ENCODE measurements at places on chromosomes 13 and 19.

GRCh38 chr19:954272-954671 lies 28.4 kb downstream of the ARID3A start:
- DNase-seq = no peak

DNA sequence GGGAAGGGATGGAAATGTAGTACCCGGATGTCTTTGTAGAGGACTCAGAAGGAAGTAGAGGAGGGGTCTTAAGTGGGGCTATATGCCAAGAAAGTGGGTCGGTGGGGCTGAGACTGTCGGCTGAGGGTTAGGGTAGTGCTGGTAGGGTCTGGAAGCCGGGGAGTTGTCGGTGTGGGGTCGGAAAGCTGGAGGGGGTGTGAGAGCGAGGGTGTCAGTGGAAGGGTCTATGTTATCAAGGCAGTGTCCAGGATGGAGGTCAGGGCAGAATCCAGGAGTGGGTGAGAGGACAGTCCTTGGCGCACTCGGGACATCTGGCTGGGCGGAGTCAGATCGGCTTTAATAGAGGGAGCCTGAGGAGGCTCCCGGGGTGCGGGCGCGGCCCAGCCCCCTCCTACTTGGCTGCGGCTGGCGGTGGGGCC lies 1.7 kb downstream of the HSPB6 start:
- no peak for DNase-seq

DNA sequence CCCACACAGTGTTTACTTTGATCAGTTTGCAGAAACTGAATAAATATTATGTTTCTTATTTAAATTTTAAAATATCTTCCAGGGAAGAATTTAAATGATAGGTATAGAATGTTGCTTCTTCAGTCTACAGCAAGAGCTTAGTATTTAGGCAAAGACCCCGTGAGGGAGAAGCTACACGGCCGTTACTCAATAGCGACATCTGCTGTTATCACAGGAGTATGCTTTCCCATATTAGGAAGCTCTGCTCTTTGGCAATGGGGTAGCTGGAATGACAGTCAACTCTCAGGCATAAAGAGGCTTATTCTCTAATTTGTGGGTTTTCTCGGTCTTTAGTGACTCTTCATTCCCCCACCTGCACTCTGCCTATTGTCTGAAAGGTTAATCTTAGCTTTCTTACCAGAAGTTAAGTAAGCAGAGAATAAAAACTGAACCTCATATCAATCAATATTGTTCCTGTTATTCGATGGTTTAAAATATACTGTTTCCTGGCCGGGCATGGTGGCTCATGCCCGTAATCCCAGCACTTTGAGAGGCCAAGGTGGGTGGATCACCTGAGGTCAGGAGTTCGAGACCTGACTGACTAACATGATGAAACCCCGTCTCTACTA lies 13.2 kb upstream of the LHFPL6 start:
- DNase-seq = peak; percentile 41

GRCh38 chr19:57719901-57720519 lies 7.4 kb downstream of the ZNF671 start:
- no peak for DNase-seq

DNA sequence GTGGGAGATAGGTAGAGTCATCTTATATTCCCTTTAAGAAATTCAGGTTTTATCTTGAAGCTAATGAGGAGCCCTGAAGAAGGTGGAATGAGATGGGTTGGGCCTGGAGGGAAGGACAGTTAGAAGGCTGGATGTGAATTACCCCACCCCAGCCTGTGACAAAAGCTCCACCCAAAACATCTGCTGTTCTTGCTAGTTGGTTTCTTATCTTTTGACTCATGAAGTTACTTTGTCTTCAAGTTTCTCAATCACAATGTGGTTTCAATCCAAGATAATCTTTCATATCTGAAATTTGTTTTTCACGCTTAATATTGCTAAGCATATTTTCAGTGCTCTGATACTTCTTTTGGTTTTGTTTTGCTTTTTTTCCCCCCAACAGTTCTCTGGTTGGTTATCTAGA lies 38.3 kb upstream of the HMGB1 start:
- no peak for DNase-seq

GRCh38 chr13:80469853-80470381 lies 129.0 kb upstream of the SPRY2 start:
- DNase-seq = peak; percentile 6

GRCh38 chr19:47765523-47766358 lies 12.8 kb upstream of the SELENOW start:
- peak; percentile 62 for DNase-seq

DNA sequence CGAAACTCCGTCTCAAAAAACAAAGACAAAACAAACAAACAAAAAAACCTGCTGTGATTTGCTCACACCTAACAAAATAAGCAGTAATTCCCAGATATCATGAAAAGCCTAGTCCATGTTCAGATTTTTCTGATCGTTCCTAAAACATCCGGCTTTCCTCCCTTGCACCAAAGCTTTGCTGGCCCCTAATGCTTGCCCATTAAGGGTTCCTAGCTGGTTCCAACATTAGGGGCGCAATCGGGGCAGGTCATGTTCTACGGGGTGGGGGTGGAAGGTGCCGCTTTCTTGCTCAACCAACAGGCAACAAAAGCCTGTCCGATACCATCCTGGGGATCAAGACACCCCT lies 25.5 kb upstream of the FXYD3 start:
- DNase-seq = no peak

- no peak for DNase-seq
These were observed 2.7 kb upstream of the ZNF507 start for GRCh38 chr19:32342695-32343094.

- peak; percentile 48 for DNase-seq
These were observed 46.4 kb downstream of the N4BP2L1 start for GRCh38 chr13:32381539-32381938.

DNA sequence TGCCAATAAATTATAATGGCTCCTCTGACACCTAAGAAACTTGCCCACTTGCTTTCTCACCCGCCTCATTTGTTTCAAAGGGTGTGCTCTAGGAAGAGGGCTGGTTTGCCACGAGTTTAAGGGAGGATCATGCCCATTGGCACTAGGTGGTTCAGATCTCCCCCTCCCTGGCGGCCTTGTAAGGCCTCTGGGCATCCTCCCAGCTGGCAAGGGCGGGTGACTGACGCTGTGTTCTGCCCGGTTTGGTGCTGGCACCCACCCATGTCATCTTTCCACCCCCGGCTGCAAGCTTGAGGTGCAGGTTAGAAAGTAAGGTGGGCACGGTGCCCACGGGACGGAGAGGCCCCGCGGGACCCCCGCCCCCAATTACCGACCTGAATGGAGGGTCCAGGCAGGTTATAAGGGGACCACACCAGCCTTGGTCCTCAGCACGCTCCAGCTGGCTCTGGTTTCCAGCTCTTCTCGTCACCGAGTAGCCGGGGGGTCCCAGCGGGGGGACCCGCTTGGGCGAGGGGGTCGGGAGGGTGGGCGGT lies 90.4 kb downstream of the PTPRS start:
- DNase-seq = no peak

DNA sequence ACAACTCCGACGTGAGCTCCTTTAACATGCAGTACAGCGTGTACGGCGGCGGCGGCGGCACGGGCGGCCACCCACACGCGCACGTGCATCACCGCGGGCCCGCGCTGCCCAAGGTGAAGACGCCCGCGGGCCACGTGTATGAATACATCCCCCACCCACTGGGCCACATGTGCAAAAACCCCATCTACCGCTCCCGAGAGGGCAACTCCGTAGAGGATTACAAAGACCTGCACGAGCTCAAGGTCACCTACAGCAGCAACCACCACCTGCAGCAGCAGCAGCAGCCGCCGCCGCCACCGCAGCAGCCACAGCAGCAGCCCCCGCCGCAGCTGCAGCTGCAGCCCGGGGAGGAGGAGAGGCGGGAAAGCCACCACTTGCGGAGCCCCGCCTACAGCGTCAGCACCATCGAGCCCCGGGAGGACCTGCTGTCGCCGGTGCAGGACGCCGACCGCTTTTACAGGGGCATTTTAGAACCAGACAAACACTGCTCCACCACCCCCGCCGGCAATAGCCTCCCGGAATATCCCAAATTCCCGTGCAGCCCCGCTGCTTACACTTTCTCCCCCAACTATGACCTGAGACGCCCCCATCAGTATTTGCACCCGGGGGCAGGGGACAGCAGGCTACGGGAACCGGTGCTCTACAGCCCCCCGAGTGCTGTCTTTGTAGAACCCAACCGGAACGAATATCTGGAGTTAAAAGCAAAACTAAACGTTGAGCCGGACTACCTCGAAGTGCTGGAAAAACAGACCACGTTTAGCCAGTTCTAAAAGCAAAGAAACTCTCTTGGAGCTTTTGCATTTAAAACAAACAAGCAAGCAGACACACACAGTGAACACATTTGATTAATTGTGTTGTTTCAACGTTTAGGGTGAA lies 6.6 kb downstream of the SLITRK5 start:
- DNase-seq = no peak

GRCh38 chr19:30552593-30552992 lies 180.4 kb downstream of the ZNF536 start:
- DNase-seq = no peak

- DNase-seq = no peak
These were observed 11.2 kb upstream of the COMP start for GRCh38 chr19:18802354-18802753.

DNA sequence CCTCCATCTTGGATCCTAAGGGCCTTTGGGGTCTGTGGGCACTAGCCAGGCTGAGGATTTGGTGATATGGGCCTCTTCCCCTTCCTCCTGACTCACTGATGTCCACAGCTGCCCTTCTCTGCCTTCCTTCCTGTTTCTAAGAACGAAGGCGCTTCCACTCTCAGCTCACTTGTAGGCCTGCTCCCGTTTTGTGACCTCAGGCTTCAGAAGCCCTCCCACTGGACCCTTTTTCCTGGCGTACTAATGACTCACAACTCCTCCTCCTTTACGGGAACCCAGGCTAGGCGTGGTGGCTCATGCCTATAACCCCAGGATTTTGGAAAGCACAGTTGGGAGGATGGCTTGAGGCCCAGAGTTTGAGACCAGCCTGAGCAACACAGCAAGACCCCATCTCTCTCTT lies 55.6 kb downstream of the TMED1 start:
- DNase-seq = no peak

DNA sequence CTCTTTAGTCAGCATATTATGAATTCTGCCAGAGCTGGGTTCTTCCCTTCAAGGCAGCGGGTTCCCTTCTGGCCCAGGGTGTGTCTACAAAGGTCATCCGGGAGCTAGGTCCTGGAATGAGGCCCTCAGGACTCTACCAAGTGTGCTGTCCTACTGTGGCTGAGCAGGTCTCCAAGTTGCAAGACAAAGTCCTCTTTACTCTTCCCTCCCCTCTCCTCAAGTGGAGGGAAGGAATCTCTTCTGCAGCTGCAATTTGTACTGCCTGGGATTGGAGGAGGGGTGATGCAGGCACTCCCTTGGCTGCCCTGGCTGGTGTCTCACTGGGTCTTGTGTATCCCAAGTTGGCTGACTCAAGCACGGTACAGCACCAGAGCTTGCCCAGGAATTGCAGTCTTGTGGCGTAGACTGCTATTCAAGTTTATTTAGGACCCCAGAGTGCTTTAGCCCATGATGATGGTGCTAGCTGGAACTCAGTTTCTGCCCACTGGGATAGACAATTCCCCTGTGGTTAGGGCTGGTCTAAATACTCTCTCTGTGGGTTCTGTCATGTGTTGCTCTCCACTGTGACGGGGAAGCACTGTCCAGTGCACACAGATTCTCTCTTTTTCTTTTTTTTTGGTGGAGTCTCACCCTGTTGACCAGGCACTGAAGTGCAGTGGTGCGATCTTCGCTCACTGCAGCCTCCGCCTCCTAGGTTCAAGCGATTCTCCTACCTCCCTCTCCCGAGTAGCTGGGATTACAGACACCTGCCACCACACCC lies 28.5 kb downstream of the RFC3 start:
- DNase-seq = no peak

DNA sequence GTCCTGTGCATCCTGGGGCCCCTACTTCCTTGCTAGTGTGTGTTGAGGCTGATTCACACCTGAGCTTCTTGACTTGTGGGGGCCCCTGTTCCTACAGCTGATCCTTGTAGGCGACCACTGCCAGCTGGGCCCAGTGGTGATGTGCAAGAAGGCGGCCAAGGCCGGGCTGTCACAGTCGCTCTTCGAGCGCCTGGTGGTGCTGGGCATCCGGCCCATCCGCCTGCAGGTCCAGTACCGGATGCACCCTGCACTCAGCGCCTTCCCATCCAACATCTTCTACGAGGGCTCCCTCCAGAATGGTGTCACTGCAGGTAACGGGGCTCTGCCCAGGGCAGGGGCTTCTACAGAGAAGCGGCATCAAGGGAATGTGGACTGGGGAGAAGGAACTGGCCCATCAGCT lies 25.5 kb downstream of the UPF1 start:
- DNase-seq = no peak

- DNase-seq = no peak
These were observed 801.1 kb downstream of the SLITRK5 start for GRCh38 chr13:88472316-88472715.

- DNase-seq = no peak
These were observed 12.4 kb downstream of the LAMP1 start for GRCh38 chr13:113309473-113309872.

DNA sequence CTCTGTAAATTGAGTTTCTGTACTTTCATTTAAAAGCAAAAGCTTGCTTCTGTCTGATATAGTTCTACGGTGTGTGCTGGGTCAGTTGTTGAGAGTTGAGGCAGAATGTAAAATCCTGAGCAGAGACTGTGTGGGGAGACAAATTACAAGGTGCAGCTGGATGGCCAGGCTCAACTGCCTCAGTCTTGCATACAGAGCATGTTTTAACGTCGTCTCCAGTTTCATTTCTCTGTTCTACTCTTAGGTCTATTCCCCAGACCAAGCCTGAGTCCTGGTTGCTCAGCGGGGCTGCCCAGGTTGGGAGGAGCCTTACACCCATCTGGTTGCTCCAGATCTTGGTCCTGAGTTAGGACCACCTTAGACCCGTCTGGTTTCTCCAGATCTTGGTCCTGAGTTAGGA lies 54.4 kb upstream of the MEDAG start:
- no peak for DNase-seq

GRCh38 chr19:14370169-14370939 lies 10.9 kb upstream of the ADGRE5 start:
- DNase-seq = no peak

- DNase-seq = no peak
These were observed 32.4 kb downstream of the DHRS12 start for GRCh38 chr13:51771418-51772104.

GRCh38 chr19:46993622-46994021 lies 26.0 kb upstream of the NPAS1 start:
- DNase-seq = no peak

- DNase-seq = no peak
These were observed 224.0 kb downstream of the COG6 start for GRCh38 chr13:39879286-39880035.

DNA sequence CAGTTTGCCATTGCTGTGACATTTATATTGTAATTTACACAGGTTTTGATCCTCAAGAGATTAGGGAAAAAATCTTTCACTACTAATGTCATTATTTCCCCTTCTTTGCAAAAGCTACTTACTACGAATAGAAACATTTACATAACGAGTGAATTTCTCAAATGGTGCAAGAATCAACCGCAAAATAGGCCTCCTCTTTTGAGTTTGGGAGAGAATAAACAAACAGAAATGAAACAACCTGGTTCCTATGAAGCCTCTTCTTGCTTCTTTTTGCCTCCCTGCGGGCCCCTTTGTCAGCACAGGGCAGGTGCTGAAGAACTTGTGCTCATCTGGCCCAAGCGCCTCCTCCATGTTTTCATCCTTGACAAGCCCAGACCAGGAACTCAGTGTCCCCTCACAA lies 10.1 kb upstream of the GJA3 start:
- DNase-seq = no peak

GRCh38 chr19:45569619-45570421 lies 14.8 kb downstream of the OPA3 start:
- peak; percentile 59 for DNase-seq

- DNase-seq = peak; percentile 62
These were observed 209.7 kb downstream of the SPRY2 start for GRCh38 chr13:80131204-80131603.

- no peak for DNase-seq
These were observed 91.8 kb downstream of the COL4A2 start for GRCh38 chr13:110398564-110399507.
